ENCODE measurements at places on chromosomes 5 and 9. TPM values are rescaled to one million over a fixed set of nuclear protein-coding genes. Genes with fewer than 3 reads are reported as not detected.

C5orf34 gene
- 3.9 TPM for total RNA-seq

NPR2 gene
- 16.4 TPM for total RNA-seq

GRXCR2 gene
- not detected for total RNA-seq

DNA sequence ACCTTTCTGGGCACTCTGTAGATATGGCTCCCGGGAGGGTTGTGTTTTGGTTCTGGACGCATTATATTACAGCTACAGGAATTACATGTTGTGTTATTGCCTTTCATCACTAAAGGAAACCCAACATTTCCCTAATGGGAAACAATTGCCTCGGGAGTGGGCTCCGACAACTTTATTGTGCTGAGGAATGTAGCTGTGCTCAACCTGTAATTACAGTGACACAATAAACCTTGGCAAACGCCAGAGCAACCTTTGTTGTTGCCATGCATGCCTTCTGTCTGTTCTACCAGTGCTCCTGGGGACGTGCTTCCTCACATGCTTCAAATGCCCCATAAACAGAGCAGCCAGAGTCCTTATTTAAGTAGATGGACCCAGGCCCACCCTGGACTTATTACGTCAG, 182.4 kb downstream of the DIRAS2 start:
- DNase-seq = no peak

DNA sequence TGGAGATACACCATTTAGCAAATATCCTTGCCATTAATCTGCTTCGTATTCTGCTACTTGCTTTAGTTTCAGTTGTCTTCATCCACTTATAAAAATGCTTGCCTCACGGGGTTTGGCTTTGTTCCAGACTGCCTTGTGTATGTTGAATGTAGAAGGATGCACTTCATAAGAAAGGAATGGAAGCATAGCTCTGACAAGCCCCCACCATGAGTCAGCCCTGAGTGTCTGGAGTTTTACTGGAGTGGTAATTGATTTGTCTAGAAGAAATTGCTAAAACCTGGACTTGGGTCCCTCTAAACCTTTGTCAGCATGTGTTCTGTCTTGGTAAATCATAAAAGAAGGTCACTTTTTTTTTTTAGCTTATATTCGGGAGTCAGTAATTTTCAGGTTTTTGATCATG, 4.6 kb downstream of the TEX48 start:
- DNase-seq = peak; percentile 100

GRCh38 chr9:133129001-133129795, 8.2 kb upstream of the RALGDS start:
- DNase-seq = no peak

DNA sequence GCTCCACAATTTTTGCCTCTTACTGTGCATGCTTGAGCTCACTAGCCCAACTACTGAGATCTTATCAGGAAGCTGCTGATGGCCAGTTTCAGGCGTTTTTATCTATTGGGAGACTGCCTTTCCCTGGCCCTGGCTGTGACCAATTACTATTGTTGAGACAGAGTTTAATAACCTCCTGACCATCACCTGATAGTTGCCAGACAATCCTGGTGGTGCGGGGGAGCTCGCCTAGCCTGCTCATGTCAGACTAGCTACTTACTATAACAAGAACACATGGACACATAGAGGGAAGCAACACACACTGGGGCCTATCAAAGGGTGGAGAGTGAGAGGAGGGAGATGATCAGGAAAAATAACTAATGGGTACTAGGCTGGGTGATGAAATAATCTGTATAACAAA, 13.0 kb upstream of the OXCT1 start:
- DNase-seq = no peak
